ENCODE measurements at places on chromosomes 1 and 21.

- no peak for DNase-seq
Observed at GRCh38 chr1:67983867-67984266, 66.6 kb downstream of the DIRAS3 start.

DNA sequence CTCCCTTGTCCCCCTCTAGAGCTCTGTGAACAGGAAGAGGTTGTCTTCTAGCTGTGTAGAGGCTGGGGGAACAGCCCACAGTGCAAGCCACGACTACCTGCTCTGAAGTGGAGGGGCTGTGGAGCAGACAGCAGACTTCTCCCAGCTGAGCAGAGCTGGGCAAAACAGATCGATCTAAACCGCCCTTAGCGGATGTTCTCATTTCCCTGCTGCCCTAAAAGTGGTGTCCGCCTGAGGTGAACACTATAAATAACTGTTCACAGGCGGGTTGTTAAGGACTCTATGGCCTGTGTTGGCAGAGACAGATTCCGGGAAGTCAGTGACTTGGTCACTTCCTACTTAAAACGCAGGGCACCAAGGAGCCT is 203.2 kb downstream of the RHOU start:
- no peak for DNase-seq

- DNase-seq, result no peak
Observed at GRCh38 chr1:209675565-209676154, 448 bp downstream of the G0S2 start.

GRCh38 chr1:89199525-89200031 is 836 bp upstream of the GBP4 start:
- DNase-seq, result no peak

DNA sequence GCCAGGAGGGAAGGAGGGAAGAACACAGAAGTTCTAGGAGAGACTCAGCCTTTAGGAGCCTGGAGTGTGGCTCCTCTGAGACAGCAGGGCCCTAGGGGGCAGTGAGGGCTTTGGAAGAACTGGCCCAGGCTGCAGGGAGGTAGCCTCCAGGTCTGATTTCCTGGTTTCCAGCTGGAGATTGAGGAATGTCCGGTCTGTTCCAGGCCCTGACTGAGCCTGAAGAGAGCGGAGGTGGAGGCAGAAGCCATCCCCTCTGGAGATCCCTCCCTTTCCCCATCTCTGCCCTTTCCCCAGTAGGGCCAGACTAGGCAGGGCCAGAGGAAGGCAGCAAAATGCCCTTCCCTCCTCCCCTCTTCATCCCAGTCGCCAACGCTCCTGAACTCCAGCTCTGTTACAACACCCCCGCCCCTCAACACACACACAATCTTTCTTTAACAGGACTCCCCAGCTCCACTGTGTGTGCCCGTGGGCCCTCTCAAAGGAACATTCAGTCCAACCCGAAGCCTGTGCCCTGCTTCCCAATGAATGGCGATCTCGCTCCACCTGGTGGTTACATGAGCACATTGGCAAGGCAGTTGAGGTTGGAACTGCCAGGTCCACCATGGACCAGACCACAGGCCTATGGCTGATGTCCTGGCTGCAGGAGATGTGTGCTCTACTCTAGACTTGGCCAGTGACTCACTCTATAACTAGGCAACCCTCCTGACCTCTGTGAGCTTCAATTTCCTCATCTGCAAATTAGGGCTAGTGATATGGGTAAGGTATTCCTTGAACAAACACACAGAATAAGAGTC is 32.0 kb downstream of the MAP7D1 start:
- peak; percentile 75 for DNase-seq

DNA sequence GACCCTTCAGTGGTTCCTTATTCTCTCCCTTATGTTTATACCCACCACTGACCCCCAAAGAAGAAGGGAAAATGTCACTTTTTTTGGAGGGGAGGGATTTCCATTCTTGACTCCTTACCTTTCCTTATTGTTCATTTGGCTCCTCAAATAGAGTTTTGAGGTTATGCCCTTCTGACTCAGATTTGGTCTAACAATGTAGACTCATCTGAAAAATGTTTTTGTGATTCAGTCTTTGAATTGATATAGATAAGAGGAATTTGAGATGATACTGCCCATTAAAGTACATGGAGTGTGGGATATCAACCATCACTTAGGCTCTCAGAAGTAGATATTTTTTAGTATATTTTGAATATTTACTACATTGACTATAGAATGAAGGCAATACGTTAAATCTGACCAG is 16.1 kb downstream of the USP1 start:
- DNase-seq, result no peak

- DNase-seq, result no peak
Observed at GRCh38 chr21:39461419-39461818, 9.6 kb downstream of the SH3BGR start.

- DNase-seq, result no peak
Observed at GRCh38 chr1:1069056-1069710, 4.9 kb downstream of the RNF223 start.

DNA sequence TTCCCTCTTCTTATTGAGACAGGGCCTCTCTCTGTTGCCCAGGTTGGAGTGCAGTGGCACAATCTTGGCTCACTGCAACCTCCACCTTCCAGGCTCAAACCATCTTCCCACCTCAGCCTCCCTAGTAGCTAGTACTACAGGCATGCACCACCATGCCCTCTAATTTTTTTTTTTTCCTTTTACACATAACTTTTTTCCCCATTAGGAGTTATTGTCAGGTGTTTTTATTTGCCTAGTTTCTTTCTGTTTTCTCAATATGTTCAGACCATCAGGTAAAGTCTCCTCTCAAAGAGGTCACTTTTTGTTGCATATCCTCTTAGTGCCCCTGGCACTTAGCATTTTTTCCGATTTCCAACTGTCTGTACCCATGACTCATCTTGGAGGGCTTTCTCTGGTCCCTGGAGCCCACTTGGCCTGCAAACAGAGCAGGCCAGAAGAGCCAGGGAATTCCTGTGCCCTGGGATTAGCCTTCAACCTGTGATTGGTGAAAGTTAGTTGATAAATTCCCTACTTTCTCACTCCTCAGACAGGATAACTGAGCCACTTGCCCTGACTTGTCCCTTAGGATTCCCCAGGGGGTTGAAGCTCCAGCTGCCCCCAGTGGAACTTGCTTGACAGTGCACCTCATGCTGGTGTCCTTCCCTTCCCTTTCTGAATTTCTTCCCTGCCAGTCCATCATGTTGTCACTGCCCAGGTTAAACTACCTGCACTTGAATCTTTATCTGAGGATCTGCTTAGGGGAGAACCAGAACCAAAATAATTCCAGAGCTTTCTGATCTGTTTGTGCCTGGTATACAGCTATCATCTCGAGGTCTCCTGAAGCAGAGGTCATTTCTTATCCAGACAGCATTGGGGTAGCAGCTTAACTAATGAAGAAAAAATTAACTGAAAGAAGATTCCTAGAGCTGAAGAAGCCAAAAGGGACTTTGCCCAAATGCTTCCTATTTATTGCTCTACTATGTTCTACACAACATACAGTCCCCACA is 2.4 kb downstream of the NTPCR start:
- no peak for DNase-seq

GRCh38 chr1:188170935-188171334 is 1342.2 kb downstream of the PLA2G4A start:
- DNase-seq, result no peak

GRCh38 chr1:182823220-182823619 is 15.9 kb upstream of the DHX9 start:
- DNase-seq, result no peak

DNA sequence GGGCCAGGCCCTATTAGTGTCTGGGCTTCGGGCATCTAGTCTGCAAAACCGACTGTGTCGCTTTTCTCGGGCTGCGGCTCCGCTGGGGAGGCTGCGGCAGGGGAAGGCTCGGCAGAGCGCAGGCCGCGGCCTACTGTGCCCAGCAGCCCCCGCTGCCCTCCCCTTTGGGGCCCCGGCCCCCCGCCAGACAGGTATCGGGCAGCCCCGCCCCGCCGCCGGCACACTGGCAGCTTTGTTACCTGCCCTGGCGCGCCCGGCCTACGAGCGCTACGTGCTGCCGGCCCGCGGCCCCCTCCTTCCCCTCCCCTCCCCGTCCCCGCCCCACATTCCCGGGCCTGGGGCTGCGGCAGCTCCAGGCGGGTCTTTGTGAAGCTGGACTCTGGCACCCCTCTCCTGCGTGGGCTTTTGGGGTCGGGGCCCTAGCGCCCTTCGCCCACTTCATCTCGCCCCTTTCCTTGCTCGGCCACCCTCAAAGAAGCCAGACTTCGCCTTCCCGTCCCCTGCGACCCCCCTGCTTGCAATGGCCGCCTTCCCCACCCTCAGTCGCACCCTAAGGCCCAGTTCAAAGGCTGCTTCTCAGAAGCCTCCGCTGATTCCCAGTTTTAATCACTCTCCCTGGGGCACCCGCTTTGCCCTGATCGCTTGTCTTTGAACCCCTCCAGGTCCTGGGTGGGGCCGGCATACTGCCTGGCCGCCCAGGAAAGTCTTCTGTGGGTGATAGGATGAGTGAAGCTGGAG is 48.9 kb upstream of the SLC2A1 start:
- no peak for DNase-seq

DNA sequence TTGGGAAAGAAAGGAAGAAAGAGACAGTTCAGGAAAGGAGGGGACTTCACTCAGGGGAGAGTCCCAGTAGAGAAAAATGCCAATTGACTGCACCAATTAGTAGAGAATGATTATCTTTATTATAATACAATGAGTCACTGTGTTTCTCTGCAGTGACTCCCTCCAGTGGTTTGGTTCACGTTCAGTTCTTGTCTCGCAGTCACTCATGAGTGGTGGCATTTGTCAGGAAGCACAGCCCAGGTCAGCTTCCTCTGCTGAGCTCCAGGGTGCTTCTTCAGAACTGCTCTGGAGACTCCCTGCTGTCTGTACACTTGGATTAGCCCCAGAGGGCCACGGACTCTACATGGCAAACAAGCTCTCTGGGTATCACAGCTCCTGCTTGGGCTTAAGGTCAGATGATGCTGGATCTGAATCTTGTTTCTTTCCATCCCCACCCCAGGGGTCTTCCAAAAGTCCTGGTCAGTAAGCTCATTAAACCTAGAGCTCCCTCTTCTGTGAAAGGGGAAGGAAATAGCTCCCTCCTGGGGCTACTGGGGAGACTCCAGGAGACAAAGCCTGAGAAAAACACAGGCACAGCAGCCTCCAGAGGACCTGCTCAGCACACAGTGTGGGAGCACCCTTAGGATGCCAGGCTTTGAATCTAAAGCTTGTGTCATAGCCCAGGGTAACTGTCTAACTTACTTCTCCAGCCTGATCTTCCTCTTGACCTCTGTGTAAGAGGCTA is 619.0 kb downstream of the AJAP1 start:
- no peak for DNase-seq

DNA sequence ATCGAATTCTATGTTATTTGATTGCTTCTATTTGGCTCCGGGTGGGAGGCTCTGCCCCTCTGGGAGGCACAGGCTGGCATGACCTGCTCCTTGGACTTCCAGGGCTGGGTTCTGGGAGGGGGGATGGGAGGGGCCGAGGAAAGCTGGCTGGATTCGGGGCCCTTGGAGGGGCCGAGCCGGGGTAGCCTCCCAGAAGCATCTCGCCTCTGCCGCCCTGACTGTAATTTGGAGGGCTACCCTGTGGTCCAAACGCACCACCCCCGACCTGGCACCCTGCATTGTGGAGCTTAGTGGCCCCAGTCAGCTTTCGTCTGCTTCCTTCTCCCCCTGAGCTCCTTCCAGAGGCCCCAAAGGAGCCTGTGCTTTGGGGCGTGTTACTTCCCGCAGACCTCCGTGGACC is 85.4 kb upstream of the TMEM51 start:
- DNase-seq, result no peak

DNA sequence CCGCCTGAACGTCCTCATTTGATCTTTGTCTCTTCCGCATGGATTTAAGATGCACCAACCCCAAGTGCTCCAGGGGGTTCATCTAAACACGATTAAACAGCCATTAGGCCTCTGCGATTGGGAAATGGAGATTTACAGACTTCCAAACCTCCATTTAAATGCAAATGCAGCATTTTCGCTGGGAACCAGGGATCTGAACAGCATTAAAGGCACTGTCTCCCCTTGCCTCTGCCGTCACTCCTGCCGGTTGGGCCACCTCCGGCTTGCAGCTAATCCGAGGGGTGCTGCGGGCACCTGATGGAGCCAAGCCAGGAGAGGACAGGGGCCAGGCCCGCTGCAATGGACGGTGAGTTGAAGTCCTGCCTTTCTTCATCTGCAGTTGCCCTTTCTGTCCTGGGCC is 70.3 kb upstream of the KLHDC7A start:
- DNase-seq, result no peak

GRCh38 chr1:1112237-1112985 is 3.5 kb downstream of the C1orf159 start:
- DNase-seq, result no peak

DNA sequence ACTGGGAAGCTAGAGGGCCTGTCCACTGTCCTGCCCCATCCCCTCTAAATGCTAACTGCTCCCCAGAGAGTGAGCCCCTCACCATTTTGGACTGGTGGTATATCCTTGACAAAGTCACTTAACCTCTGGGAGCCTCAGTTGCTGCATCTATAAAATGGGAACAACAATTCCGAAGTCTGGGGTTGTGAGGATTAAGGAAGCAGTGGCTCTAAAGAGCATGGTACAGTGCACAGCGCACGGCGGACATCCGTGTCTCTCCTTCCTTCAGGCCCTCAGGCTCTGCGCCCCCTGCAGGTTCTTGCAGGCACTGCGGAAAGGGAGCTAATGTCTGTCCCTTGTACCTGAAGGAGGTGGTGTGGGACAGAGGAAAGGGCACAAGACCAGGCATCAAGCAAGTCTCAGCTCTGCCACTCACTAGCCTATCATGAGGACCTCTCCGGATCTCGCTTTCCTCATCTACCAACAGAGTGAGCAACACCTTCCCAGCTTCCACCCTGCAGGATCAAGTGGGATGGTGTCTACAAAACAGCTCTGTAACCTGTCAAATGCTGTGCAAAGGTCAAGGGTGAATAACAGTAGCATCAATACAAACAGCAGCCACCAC is 20.1 kb downstream of the ECE1 start:
- DNase-seq, result no peak

GRCh38 chr1:26768755-26769154 is 19.0 kb upstream of the PIGV start:
- peak; percentile 83 for DNase-seq

- no peak for DNase-seq
Observed at GRCh38 chr1:211947396-211948295, 87.7 kb downstream of the INTS7 start.

- no peak for DNase-seq
Observed at GRCh38 chr1:23720256-23720995, 22.8 kb upstream of the ELOA start.

DNA sequence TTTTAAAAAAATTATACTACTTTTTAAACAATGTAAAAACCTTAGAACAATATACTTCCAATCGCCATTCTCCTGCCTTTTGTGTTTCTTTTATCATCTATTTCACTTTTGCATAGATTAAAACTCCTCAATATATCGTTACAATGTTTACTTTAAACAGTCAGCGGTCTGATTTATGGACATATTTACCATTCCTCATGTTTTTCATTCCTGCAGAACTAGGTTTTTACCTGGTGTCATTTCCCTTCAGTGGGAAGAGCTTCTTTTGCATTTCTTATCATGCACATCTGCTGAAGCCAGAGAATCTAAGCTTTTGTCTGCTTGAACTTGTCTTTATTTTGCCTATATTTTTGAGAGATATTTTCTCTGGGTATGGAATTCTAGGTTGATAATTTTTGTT is 277.4 kb upstream of the PLXNA2 start:
- DNase-seq, result no peak
